ENCODE measurements at places on chromosomes 2 and 18.

DNA sequence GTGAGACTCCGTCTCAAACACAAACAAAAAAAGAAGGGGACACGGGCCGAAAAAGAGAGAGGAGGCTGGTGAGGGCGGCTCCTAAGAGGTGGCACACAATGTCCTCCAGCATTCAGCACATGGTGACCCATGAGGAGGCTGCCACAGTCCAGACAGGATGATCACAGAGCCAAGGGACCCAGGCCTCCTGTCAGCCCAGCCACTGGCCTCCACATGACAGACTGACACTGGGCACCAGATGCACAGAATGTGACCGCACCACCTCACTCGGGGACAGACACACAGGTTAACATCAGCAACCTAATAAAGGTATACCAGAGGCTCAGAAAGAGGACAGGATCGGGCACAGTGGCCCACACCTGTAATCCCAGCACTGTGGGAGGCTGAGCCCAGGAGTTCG lies 21.0 kb downstream of the PASK start:
- no peak for DNase-seq

- DNase-seq, result peak; percentile 13
Observed at GRCh38 chr2:224009605-224010315, 29.3 kb downstream of the SERPINE2 start.

DNA sequence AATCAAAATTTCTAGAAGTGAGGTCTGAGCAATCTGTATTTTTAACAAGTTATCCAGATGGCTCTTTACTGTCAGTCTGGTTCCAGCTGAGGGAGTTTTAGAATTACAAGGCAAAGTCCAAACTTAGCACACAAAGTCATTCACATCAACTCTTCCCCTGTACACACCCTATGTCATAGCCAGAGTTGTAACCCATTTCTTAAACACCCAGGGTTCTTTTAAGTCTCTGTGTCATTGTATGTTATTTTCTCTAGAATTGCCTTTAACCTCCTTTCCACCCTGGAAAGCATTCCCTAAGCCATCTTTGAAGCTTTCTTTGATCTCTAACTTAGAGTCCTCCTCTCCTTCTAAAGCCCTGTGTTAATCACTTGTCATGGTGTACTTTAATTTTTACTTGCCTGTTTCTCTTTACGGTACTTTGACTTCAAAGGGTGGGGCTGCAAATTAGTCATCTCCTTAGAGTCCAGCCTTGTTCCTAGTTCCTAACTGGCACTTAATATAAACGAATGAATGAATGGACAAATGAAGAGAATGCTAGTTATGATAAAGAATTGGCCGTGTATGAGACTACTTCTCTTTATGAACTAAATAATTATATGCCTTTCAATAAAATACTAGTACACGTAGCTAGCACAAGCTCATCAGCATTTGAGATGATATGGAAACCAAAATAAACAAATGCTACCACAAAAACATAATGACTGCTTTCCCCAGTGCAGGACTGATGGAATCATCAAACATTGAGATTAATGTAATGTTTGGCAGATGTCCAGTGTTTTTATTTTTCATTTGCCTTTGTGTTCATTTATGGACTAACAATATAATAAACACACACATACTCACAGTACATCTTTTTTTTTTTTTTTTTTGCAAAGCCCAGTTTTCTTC lies 11.9 kb upstream of the ACTR3 start:
- DNase-seq, result no peak

DNA sequence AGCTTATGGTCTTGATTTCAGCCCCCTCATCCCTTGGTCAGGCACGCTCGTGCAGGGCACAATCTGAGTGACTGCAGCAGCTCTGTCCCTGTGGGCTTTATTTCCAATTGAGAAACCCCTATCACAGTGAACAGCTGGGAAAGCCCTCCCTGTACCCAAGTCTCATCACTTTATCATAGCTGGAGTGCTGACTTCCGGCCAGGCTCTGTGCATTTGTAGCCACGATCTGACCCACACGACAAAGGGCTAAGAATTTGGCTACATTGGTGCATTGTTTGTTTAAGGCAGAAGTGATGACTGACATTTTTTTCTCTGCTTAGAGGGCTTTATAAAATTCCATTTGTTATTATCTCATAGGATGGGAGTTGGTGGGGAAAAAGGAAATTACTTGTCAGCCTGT lies 184.4 kb downstream of the KCNS3 start:
- no peak for DNase-seq

DNA sequence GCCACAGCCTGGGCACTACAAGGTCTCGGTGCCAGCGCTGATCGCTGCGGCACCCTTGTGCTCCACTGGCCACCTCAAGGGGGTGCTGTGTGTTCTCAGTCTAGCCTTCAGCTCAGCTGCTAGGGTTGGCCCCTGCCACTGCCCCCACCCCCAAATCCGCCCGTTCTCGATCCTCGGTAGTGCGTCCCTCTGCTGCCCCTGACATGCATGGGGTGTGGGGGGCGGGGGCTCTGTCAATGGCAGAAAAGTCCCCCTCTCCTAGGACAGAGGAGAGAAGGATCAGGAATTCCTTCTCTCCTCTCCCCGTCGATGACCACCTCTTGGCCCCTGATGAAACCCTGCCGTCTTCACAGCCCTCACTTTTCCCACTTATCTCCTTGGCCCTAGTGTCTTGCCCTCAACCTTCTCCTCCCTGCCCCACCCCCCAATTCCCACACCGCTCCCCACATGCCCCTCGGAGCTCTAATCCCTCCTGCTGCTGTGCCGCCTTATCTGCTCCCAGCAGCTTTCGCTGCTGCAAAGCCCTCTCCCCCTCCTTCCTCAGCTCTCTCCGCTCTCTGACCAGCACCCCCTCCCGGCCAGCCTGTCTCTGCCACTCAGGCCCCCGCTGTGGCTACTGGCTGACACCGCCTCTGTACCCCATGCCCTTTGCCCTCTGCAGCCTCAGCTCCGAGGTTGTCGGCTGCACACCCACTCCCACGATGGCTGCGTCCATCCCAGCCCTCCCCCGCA lies 4.3 kb upstream of the ASIC4 start:
- DNase-seq, result no peak

- no peak for DNase-seq
Observed at GRCh38 chr2:42072349-42073118, 24.7 kb downstream of the PKDCC start.

DNA sequence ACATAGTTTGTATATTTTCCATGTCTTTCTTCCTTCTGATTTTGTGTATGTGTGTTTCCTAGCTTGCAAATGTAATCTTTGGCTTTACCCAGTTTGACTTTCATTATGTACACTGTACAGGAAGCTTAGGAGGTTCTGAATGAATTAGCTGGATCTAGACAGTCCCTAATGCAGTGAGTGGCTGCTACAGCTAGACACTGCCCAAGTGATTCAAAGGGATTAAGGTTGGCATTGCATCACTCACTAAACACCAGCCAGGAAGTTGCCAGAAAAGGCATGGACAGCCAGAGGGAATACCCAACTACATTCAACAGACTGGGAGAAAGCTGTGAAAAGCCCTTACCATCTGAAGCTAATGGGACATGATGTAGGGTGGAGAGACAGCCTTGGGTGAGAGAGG lies 316.0 kb upstream of the MEX3C start:
- DNase-seq, result no peak

DNA sequence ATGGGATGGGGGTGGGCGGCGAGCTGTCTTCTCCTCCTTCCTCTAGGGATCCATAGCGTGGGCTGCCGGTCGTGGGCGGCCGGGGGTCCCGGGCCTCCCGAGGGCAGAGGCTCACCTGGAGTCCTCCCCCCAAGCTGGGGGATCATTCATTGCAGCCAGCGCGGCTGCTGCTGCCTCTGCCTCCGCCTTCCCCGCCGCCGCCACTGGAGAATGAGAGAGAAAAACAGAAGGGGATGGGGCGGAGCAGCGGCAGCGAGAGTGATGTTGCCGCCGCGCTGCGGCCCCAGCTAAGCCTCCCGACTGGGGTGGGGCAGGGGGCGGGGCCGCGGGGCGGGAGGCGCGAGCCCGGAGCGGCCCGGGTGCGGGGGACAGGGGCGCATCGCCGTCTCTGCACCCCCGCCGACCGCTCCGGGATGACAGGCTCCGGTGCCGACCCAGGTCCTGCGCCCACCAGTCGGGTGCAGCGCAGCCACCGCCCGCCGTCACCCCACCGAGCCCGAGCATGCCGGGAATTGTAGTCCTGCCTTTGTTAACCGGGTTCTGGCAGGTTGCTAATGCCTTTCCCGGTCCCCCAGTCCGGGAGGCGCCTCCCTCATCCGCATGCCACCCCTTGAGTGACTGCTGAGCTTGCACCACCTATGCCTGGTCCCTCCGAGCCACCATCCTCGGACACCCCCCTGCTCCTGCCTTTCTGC lies at the start of gene KIF3C:
Gene KIF3C, minus strand, starts transcription at position 225 of the 695 bp plus-strand sequence. CDS start 580 bp downstream, outside the sequence.
- DNase-seq, result no peak

DNA sequence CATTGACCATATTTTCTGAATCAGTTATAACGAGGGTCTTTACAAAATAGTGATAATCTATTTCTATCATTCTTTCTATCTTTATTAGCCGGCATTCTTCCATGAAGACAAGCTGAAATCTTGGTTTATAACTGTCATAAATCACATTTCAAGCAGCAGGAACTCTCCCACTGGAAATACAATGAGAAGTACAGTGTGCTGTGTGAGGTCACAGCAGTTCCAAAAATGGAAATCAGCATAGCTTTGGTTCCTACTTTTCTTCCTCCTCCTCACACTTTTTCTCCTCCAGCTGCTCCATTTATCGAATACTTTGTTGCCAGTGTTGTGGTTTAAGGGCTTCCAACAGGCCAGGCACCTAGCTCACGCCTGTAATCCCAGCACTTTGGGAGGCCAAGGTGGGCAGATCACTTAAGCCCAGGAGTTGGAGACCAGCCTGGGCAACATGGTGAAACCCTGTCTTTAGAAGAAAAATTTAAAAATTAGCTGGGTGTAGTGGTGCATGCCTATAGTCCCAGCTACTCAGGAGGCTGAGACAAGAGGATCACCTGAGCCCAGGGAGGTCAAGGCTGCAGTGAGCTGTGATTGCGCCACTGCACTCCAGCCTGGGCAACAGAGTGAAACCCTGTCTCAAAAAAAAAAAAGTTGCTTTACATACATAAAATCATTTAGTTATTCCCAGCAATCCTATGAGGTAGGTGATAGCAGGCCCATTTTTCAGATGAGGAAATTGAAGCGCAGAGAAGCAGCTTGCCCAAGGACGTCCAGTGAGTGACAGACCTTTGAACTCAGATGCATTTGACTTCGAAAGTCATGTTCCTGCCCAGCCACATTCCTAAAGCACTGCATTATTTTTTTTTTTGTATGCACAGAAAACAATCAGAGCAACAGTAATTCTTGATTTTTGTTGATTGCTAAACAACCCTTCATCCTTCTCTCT lies 34.0 kb upstream of the GPR55 start:
- no peak for DNase-seq

DNA sequence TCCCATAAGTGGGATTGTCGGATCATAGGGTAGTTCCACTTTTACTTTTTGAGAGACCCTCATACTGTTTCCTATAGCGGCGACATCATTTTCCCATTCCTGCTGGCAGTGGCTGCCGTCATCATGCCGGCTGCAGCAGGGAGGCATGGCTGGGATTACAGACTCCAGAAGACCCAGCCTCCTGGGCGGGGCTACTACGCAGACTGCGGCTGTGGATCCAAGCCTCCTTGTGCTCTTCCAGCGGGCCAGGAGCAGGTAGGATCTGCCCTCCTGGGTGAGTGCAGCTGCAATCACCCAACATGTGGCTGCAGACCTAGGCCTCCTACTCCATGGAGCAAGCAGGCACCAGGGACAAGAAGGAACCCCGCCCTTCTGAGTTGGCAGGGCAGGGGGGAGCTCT lies 359.2 kb downstream of the GALR1 start:
- DNase-seq, result no peak

DNA sequence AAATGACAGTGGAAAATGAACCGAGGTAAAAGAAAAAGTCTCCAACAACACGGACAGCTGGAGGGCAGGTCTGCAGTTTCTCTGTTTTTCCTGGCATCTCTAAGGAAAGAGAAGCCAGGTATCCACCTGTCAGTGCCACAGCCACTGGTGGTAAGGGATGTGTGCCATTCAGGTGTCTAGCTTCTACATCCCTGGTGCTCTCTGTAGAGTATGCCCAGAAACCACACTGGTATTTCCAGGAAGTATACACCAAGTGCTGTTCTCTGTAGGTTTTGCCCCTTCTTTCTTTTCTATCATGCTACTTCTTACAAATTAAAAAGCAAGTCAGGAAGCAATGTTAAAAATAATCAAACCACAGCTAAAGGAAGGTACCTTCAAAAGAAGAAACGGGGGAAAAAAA lies 7.6 kb upstream of the AGFG1 start:
- DNase-seq, result no peak

GRCh38 chr2:170394641-170395387 lies 216.9 kb downstream of the MYO3B start:
- DNase-seq, result no peak

DNA sequence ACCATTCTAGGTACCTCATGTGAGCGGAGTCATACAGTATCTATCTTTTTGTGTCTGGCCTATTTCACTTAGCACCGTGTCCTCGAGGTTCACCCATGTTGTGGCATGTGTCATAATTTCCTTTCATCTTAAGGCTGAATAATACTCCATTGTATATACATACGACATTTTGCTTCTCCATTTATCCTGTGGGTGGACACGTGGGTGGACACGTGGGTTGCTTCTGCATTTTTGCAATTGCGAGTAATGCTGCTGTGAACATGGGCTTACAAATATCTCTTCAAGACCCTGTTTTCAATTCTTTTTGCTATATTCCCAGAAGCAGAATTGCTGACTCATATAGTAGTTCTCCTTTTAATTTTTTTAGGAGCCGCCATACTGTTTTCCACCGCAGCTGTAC lies 243.6 kb upstream of the EPAS1 start:
- DNase-seq, result no peak

DNA sequence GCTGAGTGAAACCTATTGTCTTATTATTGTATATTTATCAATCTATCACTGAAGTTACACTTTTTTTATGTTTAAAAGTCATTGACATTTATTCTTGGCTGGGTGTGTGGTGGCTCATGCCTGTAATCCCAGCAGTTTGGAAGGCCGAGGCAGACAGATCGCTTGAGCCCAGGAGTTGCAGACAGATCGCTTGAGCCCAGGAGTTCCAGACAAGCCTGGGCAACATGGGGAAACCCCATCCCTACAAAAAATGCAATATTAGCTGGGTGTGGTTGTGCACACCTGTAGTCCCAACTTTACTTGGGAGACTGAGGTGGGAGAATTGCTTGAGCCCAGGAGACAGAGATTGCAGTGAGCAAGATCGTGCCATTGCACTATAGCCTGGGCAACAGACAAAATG lies 97.8 kb downstream of the EPC2 start:
- no peak for DNase-seq
